ENCODE measurements at places on chromosomes 12 and 14.

DNA sequence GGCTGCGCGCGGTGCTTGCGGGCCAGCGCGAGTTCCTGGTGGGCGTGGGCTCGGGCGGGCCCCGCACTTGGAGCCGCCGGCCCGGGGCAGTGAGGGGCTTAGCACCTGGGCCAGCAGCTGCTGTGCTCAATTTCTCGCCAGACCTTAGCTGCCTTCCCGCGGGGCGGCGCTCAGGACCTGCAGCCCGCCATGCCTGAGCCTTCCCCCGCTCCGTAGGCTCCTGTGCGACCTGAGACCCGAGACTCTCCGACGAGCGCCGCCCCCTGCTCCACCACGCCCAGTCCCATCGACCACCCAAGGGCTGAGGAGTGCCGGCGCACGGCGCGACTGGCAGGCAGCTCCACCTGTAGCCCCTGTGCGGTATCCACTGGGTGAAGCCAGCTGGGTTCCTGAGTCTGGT lies 46.0 kb upstream of the PLEKHG3 start:
- no peak for DNase-seq

DNA sequence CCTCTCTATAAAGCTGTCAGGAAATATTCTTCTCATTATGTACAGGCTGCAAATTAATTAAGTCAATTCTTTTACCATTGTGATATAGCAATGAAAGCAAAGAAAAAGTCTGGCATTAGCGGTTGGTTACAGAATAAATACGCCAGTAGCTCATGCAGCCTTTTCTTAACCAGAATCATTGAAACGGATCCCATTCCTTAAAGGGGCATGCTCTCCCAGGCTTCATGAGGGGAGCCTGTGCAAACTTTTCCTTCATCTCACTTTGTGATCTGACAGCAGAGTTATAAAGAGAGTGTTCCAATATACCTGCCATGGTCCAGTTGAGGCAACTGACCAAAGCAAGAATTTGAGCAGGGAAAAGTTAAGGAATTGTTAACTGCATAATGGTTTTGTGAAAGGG lies 337.7 kb downstream of the EMP1 start:
- no peak for DNase-seq

- DNase-seq: no peak
These were observed 150.6 kb upstream of the TBX3 start for GRCh38 chr12:114834621-114835020.

DNA sequence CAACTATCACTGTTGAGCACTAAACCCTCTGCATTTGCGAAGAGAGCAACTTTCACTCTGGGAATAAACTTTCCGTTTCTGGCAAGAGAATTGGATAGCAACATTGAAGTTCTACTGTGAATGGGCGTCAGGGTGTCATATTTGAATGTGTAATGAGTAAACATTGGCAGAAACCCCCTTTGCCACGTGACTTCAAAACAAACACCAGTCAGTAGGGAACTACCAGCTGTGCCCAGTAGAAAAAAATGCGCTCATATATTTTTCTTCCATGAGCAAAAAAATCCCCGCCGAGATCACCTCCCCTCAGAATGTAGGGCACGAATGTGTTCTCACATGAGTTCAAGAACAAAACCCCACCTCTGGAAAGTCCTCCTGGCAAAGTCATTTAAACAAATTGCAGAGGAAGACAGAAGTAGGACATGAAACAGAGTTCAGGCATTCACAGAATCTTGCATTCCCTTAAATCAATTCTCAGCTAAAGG lies 80.6 kb downstream of the BTG1 start:
- DNase-seq: peak; percentile 47

DNA sequence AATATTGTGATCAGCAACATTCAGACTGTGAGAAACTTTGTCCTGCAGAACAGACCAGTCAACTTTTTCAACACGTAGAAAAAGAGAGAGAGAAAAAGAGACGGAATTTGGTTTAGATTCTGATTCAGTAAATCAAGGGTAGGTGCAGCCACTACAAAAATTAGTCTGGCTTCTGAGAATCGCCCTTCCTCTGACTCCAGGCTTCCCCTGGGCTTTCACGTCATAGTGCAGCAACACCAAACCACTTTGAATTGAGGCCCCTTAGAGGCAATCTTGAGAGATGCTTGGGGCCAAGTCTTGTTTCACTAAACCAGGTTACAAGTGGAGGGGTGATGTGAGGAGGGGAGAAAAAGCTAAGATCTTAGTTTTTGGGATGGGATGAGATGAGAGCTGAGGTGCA lies 37.5 kb upstream of the PTGR2 start:
- no peak for DNase-seq

DNA sequence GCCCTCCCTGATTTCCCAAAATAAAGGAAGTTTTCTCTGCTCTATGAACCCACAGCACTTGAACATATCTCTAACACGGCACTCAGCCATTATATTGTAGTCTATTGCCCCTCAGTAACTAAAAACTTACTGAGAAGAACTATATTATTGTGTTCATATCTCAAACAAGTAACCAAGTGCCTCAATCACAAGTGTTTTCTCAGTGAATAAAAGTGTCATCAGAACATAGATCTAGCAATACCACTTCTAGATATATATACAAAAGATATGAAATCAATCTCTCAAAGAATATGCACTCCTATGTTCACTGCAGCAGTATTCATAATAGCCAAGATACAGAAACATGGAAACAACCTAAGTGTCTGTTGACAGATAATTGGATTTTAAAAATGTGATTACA lies 138.1 kb downstream of the NELL2 start:
- no peak for DNase-seq

- no peak for DNase-seq
These were observed 52.1 kb downstream of the DAD1 start for GRCh38 chr14:22536853-22537338.

DNA sequence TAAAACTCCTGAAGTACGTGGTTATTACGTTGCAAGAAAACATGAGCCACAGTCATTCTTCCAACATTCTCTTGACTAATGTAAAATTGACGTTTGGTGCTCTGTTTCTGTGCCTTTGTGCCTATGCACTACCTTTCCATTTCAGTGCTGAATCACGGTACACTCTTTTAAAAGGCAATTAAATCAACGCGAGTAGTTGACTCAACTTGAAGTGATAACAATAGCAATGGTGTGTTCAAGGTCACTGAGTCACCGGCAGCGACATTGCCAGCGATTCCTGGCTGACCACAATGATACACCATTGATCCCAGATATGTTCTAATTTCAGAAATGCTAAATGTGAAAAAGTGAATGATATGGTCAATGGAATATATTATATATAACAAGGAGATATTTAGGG lies 17.8 kb downstream of the AK7 start:
- DNase-seq: no peak

- DNase-seq: no peak
These were observed 65.0 kb upstream of the MON2 start for GRCh38 chr12:62401631-62402030.

GRCh38 chr14:98966016-98966415 lies 306.0 kb downstream of the BCL11B start:
- no peak for DNase-seq

- no peak for DNase-seq
These were observed 118.1 kb upstream of the FOXN3 start for GRCh38 chr14:89534902-89535685.

- no peak for DNase-seq
These were observed 48.6 kb downstream of the CFAP251 start for GRCh38 chr12:121966959-121967358.

- DNase-seq: peak; percentile 63
These were observed 99.3 kb downstream of the SINHCAF start for GRCh38 chr12:31226639-31227038.

GRCh38 chr14:69288011-69288771 lies 28.2 kb downstream of the GALNT16 start:
- no peak for DNase-seq

DNA sequence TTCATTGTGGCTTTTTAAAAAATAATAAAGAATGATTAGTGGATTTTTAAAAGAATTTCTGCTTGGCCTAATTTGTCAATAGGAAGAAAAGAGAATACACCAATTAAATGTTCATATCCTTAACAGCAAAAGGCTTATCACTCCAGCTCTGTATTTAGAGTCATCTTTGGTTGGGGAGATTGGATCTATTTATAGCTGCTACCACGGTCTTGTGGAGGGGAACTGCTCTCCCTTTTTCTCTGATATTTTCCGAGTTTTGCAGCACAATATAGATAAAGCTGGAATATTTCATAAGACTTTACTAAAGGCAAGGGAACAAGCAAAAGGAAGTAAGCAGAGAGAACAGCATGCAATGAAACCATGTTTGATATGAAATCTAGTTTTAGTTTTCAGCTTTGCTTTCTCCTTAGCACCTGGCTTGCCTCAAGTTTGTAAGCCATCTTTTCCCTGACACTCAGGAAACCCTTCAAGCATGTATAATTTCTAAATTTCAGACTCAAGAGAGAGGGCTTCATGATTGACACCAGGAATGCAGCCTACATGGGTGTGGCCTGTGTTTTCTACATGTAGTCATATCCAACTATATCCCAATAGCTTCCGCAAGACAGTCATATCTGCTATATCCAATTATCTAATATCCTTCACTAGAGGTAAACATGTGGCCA lies 35.2 kb downstream of the BRMS1L start:
- DNase-seq: no peak

DNA sequence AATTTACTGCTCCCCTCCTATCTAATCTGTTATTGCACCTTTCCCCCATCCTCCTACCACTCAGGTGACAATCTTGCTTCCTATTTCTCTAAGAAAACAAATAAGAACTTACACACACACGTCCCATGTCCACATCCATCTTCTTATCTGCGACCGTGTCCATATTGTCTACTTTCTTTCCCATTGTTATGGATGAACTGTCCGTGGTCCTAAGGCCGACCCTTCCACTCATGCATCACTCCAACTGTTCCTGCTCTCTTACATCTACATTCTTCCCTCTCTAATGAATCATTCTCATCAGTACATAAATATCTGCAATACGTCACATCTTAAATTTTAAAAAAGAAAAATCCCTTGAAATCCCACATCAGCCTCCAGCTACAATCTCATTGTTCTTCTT lies 30.0 kb downstream of the ZFYVE1 start:
- DNase-seq: no peak

DNA sequence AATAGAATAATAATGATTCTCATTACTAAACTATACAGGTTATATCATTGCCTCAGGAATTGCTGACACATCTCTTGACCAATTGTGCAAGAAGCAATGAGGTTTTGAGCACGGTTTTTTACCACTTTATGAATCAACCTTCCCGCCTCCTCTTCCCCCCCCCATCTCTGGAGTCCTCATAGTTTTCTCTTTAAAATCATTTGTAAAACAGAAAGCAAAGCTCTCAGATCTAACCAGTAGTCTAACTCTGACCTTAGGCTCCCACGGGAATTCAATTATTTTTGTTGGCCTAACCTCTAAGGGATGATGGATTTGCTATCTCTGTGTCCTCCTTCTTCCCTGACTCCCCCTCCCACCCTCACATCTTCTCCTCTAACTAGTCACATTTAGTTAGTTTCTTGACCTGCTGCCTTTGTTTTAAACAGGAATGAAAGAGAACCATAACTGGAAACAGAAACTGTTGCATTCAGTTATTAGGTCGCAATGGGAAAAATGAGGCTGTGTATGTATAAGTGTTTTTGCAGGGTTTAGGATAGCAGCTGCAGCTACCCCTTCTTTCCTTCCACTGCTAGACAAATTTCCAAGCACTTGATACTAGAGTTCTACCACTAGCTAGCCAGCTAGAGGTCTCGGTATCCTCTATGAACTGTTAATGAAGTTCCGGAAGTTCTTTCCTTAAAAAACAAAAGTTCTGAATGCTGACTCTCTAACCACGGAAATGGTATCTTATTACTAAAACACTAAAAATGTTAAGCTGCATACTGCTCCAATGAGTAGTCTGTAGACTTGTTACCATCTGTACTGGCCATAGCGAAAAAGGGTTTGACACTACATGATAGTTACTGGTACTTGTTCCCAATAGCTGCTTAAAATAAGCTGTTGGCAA lies 65.4 kb downstream of the TAOK3 start:
- no peak for DNase-seq

DNA sequence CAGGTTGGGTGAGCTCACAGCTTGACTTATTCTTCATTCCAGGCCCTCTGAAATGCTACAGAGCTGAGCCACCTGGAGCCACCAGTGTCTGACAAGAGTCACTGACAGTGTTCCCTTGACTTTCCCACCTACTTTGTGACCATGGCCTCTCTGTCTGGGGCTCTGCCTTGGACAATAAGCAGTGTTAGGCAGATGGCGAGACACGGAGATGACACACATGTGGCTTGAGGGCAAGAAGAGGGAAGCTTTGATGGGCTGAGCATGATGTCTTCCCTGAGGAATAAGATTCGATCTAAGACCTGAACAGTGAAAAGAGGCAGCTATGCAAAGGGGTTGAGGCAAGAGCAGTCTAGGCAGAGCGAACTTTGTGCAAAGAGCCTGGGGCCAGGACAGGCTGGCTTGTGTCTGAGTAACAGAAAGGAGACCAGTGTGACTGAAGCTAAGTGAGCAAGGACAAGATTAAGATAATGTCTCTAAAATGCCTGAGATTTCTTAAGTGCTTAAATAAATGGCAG lies 105.5 kb downstream of the NUAK1 start:
- DNase-seq: no peak

DNA sequence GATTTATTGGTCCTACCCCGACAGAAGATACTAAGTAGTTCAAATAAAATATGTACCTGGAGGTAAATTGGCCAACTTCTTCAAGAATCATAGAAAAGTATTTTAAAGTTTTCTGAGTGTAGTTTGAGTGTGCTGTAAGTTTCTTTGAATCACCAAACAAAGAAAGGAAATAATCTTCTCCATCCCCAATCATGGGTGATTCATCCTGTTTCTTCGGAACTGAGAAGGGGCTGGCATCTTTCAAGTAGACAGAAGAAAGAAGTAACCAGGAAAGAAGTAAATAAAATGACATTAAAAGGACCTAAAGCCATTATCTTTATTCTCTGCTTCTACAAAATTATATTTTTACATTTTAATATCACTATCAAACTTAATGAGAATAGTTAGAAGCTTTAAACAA lies 6.8 kb downstream of the LMNTD1 start:
- DNase-seq: no peak

DNA sequence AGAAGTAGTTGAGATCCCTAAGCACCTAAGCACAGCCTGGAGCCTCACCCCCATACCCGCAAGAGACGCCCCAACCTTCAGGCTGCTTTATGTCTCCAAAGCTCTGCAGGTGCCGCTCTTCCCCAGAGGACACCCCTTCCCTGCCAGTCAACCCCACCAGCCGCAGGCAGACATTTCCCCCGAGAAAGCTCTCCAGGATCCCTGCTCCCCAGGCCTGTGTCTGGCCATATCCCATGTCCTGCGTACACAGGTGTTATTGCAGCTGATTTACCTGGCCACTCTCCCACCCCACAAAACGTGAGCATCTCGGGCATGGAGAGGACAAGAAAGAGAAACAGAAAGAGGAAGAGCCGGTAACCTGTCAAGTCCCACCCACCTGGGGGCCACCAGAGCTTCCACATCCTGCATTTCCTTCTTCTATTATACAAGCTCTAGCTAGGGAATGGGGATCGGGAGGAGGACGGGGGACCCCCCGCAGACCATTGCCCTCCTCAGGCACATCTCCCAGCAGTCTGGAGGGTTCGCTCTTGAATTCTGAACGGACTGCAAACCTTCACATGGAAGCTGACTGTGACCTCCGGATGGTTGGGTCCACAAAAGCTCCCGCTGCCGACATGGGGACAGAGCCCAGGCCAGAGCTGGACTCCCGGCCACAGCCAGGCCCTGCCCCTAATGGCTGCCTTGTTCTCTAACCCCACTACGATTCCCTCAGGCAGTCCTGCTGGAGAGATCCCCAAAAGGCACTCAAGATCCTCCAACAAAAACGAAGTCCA lies 17.6 kb downstream of the CCDC88C start:
- DNase-seq: peak; percentile 50

GRCh38 chr12:5489760-5490406 lies 58.0 kb downstream of the NTF3 start:
- no peak for DNase-seq

All from pancreas (tissue), 10 donors.